Activated naive CD8-positive, alpha-beta T cell treated with anti-CD3 and anti-CD28 coated beads for 36 hours (primary cell): ENCODE measurements at places on chromosomes 7 and 10. TPM values are rescaled to one million over a fixed set of nuclear protein-coding genes. Genes with fewer than 3 reads are reported as not detected.

The DPP6 gene
- not detected for total RNA-seq

The OLAH gene
- total RNA-seq = 2.0 TPM

DNA sequence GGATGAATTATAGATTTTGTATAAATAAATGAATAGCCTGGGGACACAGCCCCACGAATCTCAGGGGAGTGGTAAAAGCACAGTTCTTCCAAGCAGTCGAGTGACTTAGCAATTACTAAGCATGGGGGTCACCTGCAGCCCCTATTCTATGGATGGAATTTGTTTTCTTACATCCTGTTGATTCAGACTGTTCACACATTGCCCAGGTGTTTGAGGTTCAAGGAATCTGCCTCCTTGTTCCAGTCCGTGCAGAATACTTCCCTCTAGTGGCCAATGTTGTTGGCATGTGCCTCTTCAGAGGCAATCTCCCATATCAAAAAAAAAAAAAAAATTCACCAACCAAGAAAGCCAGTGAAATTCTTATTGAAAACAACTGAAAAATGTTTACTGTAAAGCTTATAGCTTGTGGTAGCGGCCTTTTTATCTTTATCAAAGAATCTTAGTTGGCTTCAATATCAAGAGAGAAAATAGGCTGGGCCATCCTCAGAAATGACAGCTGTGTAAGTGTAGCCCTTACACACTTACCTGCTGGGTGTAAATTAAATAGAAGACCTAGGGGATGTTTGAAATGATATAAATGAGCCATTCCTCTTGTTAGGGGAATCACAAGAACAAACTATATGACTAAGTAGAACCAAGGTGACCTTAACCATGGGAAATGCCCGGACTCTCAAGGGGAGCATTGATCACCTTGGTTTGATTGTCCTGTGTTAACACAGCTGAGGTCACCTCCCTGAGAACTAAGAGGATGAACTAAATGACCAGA, 7.8 kb downstream of the LIPM start:
- no peaks in the 10 kb centered on the region for H3K36me3 ChIP-seq
- H3K4me1 ChIP-seq = peaks cover 16% of the 10 kb centered on the region
- H3K4me3 ChIP-seq = no peak overlapping the region

DNA sequence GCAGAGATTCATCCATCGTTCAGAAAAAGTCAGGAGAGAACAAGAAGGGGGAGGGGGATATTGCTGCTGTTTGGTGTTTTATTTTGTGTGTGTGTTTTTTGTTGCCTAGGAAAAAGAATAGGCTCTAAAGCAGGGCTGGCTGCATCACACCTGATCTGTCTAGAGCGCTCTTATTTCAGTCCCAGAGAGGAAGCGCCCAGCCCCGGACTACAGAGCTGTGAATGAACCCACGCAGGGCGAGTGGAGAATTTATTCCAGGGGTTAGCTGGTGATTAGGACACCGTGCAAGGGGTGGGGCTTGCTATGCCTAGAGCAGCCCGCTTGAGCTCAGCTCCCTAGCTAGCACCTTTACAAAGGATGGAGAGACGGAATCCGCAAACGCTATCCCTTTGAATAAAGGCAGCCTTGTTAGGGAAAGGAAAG, 621 bp upstream of the FAM13C start:
- peaks cover 49% of the 10 kb centered on the region for H3K27me3 ChIP-seq
- peak overlapping the region; percentile 10 for H3K4me3 ChIP-seq
- H3K27ac ChIP-seq = no peak overlapping the region
- H3K4me1 ChIP-seq = peaks cover 10% of the 10 kb centered on the region
- no peak for DNase-seq

- H3K36me3 ChIP-seq = no peaks in the 10 kb centered on the region
- H3K4me3 ChIP-seq = no peak overlapping the region
- no peak overlapping the region for H3K27ac ChIP-seq
- no peaks in the 10 kb centered on the region for H3K27me3 ChIP-seq
- no peak for DNase-seq
These were observed 239.7 kb upstream of the SEMA3D start for GRCh38 chr7:85426487-85426960.

- no peak overlapping the region for H3K4me3 ChIP-seq
- no peaks in the 10 kb centered on the region for H3K4me1 ChIP-seq
- H3K27me3 ChIP-seq = no peaks in the 10 kb centered on the region
- H3K27ac ChIP-seq = no peak overlapping the region
- DNase-seq = no peak
- peaks cover 2% of the 10 kb centered on the region for H3K36me3 ChIP-seq
These were observed 39.1 kb downstream of the LRRC20 start for GRCh38 chr10:70343312-70343711.
